ENCODE measurements at places on chromosomes 6 and 20. TPM values are rescaled to one million over a fixed set of nuclear protein-coding genes. Genes with fewer than 3 reads are reported as not detected.

Gene WFDC12
- polyA plus RNA-seq: 0.35 TPM

Gene RGL2
- polyA plus RNA-seq: 23.1 TPM

Gene IPCEF1
- not detected for polyA plus RNA-seq

Gene GPANK1
- polyA plus RNA-seq: 28.7 TPM

Gene OR2B6
- not detected for polyA plus RNA-seq

Gene BCAS1
- polyA plus RNA-seq: not detected

Gene LY86
- polyA plus RNA-seq: not detected

Gene COX4I2
- not detected for polyA plus RNA-seq

Gene HCRTR2
- polyA plus RNA-seq: not detected

Gene OR12D3
- polyA plus RNA-seq: not detected

Gene FAM217A
- polyA plus RNA-seq: not detected

Gene MACROD2
- 0.30 TPM for polyA plus RNA-seq

Gene KIFC1
- 52.9 TPM for polyA plus RNA-seq

Gene ZBTB22
- 8.4 TPM for polyA plus RNA-seq

Gene MCCD1
- not detected for polyA plus RNA-seq

Gene DCDC2
- 0.23 TPM for polyA plus RNA-seq

Gene TRERF1
- 3.5 TPM for polyA plus RNA-seq

Gene TCEA2
- 22.9 TPM for polyA plus RNA-seq

Gene C20orf204
- polyA plus RNA-seq: 0.11 TPM

Gene FARS2
- 16.5 TPM for polyA plus RNA-seq

Gene RNF39
- polyA plus RNA-seq: 5.3 TPM

Gene TUBB2B
- 0.85 TPM for polyA plus RNA-seq

Gene PRDM1
- polyA plus RNA-seq: 3.4 TPM

Gene PPP1R3G
- 0.06 TPM for polyA plus RNA-seq

Gene NOX3
- polyA plus RNA-seq: not detected

Gene SNPH
- 2.7 TPM for polyA plus RNA-seq

Gene GZF1
- 3.1 TPM for polyA plus RNA-seq

Gene LGSN
- not detected for polyA plus RNA-seq

Gene NEURL2
- polyA plus RNA-seq: 1.2 TPM

Gene METTL24
- not detected for polyA plus RNA-seq
